Stimulated activated CD4-positive, alpha-beta T cell treated with anti-CD3 and anti-CD28 coated beads, Interleukin-1b, Interleukin-23, amount 100 ng/mL, for 24 hours (primary cell): ENCODE measurements at places on chromosomes 4 and X.

DNA sequence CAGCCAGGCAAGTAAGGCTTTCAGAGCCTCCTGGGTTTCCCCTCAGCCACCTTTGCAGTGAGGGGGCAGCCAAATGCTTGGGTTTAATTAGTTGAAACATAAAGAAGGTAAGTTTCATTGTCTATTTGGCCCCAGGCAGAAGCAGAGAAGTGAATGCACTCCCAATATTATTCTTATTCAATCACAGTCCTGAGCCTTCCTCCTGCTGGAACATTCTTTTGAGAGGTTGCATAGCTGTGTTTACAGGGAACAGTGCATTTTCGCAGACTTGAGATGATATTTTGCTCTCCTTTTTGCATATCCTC, 13.9 kb downstream of the SLC2A9 start:
- no peak for DNase-seq

DNA sequence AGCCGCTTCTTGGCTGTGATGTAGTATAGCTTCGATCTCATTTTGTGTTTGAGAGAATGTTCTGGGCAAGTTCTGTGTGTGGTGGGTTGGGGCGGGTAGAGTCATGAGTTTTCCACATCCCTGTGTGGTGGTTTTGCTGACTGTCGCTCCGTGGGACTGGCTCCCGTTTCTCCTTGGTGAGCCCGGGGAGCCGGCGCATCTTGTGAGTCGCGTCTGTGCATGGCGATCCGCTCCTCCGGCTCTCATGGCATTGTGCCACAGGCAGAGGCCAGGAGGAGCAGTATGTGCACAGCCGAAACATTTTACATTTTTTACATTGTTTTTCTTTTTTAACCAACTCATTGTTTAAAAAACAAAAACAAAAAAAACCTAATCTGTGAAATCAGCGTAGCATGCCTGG, 27.7 kb upstream of the TBC1D14 start:
- DNase-seq: no peak

GRCh38 chr4:150717952-150718351, 136.0 kb downstream of the MAB21L2 start:
- DNase-seq: no peak

DNA sequence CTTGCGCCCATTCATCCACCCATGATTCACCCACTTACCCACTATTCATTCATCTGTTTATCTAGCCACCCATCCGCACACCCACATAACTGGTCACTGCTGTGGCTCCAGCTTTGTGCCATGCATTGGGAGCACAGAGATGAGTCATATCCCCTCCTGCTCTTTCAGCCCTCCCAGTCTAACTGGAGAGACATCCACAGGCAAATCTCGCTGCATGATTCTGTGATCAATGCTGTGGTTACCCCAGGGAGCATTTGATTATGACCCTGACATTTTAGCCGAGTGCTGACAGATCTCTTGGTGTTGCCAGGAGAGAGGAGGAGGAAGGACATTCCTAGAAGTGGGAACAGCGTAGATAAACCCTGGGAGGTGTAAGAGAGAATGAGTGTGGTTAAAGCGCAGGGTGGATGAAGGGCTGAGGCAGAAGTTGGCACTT, 10.4 kb upstream of the PORCN start:
- no peak for DNase-seq

DNA sequence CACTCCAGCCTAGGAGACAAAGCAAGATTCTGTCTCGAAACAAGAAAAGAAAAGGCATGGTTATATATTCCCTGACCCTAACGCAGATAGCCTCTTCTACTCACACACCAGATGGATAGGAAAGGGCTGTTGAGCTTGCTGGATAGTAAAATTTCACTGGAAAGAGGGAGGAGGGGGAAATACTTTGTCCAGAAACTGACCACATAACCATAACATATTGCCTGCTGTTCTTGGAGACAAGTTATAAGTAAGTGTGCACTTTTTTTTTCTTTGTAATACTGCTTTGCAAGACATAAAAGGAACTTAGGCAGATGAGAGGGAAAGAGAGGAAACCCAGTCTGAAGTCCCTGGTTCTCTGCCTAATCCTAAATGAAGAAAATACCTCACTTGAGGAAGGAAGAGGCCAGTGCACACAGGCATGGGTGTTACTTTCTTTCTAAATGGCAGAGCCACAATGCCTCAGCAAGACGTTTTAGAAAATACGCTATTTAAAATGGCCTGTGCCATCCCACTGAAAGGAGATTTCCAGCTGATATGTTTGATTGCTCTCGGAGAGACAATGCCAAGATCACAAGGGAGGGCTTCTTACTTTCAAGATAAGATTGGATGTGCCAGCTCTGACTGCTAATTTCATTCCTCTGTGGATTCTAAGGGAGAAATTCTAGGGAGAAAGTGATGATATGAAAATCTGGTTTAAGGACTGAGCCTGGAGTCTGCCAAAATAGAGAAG, 140.6 kb downstream of the DCTD start:
- DNase-seq: no peak

GRCh38 chrX:123570011-123570590, 162.8 kb downstream of the THOC2 start:
- DNase-seq: no peak

GRCh38 chr4:152399246-152399645, 136.6 kb downstream of the FBXW7 start:
- DNase-seq: no peak

GRCh38 chr4:5753766-5754528, 42.9 kb downstream of the EVC start:
- DNase-seq: no peak

- no peak for DNase-seq
Measured at GRCh38 chrX:96407501-96407900, 277.1 kb upstream of the DIAPH2 start.

DNA sequence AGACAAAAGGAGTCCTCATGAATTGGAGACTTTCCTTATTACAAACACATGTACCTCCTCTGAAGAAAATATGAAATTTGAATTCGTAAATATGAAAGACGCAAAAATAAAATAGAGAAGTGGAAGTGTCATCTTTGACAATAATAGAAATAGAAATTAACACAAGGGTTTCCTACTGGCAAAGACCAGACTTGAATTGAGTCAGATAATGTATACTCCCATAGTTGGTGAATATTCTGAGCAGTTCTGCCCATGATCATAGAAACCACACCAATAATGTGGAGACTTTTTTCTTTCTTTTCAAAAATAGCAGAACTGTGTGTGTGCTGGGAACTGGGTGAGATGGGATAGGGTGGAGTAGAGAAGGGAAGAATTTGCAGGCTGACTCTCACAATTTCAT, 277.7 kb upstream of the TET2 start:
- no peak for DNase-seq

DNA sequence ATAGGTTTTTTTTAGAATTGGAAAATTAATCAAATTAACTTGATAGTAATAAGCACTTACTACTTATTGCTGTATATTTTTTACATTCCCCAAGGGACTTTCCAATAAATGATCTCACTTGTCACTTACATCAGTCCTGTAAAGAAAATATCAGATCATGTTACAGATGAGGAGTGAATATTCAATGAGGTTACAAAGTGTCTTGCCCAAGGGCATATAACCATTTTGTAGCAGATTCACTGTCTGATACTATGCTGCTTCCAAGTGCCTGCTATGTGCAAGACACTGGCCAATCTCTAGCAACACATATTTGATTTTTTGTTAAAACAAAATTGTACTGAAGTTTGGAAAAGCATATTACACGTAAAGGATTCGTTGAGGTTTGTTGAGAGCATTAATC, 1287.7 kb downstream of the FAM133A start:
- no peak for DNase-seq

GRCh38 chr4:89283226-89284009, 24.2 kb downstream of the GPRIN3 start:
- DNase-seq: no peak

GRCh38 chr4:8756816-8757215, 114.8 kb downstream of the HMX1 start:
- DNase-seq: no peak

- no peak for DNase-seq
Measured at GRCh38 chr4:72006586-72006985, 25.2 kb upstream of the NPFFR2 start.

GRCh38 chr4:169100670-169101101, 90.6 kb upstream of the CBR4 start:
- no peak for DNase-seq

DNA sequence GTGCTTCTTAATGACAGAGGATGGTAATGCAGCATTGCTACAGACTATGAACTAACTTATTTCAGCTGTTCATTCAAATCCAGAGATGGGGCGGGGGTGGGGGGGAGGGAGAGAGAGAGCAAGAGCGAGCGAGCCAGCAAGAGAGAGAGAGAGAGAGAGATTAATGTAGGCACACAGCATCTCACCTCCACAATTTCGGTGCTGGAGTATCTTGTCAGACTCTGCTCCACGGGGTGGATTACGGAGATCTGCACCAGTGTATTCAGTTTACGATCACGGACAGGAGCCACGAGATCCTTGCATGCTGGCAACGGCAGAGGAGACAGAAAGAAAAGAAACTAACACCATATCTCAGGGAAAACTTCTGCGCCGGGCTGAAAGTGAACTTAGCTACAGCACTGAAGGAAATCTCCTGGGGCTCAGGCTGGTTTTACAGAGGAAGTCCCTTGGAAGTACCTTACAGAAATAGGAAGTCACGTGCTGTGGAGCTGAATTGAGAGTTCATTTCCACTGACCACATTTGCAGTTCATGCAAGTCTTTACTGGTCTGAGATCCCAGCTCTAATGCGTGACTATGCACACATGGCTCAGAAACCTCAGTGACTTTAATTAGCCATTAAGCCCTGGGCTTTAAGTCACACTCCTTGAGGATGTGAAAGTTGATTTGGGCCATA, 440.9 kb downstream of the INPP4B start:
- DNase-seq: peak; percentile 43

DNA sequence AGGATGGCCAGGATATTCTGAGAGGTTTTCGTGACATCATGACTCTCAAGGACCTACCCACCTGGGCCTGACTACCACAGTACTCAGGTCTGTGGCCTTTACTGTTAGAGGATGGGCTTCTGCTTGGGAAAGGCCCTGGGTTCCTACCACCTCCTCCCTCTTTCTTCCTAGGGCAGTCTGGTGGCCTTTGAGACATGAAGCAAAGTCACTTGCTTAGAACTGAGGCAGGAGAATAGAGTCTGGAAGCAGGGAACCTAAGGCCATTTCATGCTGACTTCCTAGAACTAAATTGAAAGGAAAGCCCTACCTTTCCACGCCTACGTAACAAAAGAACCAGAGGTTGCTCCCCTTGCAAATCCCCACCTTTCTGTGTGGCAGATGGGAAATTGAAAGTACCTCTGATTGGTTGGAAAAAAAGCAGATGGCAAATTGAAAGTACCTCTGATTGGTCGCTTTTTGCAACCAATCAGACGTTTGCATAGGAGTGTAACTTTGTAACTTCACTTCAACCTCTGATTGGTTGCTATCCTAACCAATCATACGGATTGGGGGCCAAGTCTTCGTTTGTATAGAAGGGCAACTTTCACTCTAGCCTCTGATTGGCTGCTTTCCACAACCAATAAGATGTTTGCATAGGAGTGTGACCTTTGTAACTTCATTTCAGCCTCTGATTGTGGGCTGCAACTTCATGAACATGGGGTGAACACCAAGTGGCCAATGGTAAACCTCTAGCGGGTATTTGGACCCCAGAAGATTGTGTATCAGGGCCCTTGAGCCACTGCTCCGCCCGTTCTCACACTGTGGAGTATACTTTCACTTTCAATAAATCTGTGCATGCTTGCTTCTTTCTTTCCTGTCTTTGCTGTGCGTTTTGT, 9.9 kb upstream of the AKAP14 start:
- no peak for DNase-seq

GRCh38 chr4:46179356-46179755, 55.5 kb upstream of the GABRG1 start:
- DNase-seq: no peak
